Fibroblast of skin of back (primary cell): ENCODE measurements at places on chromosomes 13 and 19.
A peak's percentile ranks its signal among the peaks of the same experiment; 100 is the strongest.

GRCh38 chr13:87656306-87656705 lies 14.9 kb upstream of the SLITRK5 start:
- DNase-seq = no peak

- no peak for DNase-seq
Observed at GRCh38 chr13:103250071-103250470, 183.9 kb upstream of the SLC10A2 start.

DNA sequence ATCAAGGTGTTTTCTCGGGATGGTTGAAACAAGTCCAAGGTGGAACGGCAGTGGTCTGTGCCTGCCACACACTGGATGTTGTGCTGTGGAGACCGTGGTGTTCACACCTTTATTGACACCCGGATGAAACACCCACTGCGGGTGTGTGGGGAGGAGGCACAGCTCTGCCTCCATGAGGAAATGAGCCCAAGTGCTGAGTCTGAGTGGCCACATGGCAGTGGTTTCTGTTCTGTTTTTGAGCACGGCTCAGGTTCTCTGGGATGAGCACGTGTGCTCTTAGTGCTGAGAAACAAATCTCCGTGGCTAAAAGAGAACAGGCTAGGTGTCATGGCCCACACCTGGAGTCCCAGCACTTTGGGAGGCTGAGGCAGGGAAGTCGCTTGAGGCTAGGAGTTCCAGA lies 29.5 kb downstream of the UPF1 start:
- DNase-seq = no peak

DNA sequence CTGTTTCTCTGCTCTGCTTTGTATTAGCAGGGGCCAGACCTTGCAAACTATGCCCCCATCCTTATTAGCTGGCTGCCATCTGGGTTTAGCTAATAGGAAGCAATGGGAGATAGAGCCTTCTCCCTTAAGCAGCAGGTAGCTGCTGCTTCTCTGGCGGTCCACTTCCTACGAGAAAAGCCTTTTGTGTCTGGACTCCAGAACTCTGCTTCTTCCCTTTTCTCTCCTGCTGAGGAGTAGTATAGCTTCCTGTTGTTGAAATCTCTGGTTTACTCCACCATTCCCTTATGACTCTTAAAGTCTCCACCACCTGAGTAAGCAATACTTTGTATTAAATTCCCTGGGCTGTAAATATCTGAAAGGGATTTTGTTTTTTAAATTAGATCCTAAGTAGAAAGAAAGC lies 147.1 kb downstream of the DNAJC15 start:
- no peak for DNase-seq

- no peak for DNase-seq
Observed at GRCh38 chr19:48108997-48109782, 1.4 kb downstream of the PLA2G4C start.

DNA sequence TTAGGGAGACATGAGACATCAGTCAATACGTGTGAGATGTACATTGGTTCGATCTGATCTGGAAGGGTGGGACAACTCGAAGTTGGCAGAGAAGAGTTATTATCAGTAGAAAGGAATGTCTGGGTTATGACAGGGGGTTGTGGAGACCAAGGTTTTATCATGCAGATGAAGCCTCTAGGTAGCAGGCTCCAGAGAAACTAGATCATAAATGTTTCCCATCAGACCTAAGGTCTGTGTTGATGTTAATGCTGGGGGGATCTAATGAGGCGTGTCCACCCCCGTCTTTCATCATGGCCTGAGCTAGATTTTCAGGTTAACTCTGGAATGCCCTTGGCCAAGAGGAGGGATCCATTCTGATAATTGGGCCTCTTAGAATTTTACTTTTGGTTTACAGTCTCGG lies 187.0 kb upstream of the KL start:
- DNase-seq = no peak

DNA sequence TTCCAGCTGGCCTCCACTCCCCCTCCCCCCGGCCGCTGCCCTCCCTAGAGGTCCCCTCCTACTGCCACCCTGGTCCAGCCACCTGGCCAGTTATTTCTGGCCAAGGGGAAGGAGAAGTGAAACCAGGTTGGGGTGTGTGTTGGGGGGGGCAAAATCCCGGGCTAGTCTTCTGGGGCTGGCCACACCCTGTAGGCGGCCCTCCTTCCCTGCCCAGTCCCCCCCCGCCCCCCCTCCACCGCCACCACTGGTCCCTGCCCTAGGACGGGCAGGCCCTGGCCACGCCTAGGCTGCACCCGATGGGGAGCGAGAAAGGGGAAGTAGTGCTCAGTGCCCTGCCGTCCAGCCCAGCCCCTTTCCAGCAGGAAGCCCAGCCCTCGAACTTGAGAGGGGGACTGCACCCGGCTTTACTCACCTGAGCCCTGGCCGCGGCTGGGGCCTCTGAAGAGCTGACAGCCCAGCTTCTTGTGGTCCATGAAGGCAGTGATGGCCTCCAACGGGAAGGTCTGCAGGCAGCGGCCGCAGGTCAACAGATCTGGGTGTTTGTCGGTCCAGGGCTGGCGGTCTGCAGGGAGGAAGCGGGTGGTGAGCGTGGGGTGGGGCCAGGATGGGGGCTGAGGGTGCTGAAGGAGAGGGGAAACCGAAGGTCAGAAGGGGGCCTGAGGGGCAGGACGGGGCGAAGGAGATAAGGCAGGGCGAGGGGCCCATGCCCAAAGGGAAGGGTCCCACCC lies 813 bp downstream of the ZNF296 start:
- peak; percentile 33 for DNase-seq

DNA sequence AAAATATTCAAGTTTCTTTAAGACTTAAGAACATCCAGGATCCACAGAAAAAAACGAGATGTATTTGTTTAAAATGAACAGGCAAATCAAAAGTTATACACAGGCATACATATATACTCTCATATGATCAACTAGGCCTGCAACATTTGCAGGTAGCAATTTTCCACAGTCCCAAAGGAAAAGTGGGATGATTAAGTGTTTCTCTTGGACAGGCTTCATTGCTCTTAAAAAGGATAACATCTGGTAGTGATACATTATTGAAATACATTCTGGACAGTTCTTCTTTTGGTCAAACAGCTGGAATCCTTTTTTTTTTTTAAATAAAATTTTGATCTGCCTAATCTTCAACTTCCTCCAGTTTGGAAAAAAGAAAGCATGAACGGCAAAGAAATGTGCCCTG lies 114.8 kb upstream of the TDRD3 start:
- no peak for DNase-seq

- no peak for DNase-seq
Observed at GRCh38 chr13:32988608-32989289, 27.5 kb upstream of the KL start.

GRCh38 chr13:97752961-97753668 lies 200.4 kb upstream of the IPO5 start:
- DNase-seq = no peak

DNA sequence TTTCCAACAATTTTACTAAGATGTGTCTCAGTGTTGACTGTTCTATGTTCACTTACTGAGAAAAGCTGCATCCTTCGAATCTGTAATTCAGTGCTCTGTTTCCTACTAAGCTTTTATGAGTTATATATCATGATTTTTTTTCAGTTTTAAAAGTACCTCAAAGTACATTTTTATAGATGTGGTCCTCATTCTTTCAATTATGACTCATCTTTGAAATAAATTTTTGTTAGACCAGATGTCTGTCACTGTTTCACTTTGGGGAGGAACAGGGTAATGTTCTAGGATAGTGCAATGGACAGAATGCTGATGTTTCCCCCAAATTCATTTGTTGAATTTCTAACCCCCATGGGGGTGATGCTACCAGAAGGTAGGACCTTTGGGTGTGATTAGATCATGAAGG lies 74.8 kb downstream of the NALCN start:
- peak; percentile 43 for DNase-seq

GRCh38 chr13:29810145-29810742 lies 40.2 kb downstream of the UBL3 start:
- peak; percentile 33 for DNase-seq

- DNase-seq = no peak
Observed at GRCh38 chr19:34711890-34712289, 22.2 kb upstream of the ZNF181 start.

- peak; percentile 48 for DNase-seq
Observed at GRCh38 chr13:31072041-31072440, 89.7 kb downstream of the HSPH1 start.

DNA sequence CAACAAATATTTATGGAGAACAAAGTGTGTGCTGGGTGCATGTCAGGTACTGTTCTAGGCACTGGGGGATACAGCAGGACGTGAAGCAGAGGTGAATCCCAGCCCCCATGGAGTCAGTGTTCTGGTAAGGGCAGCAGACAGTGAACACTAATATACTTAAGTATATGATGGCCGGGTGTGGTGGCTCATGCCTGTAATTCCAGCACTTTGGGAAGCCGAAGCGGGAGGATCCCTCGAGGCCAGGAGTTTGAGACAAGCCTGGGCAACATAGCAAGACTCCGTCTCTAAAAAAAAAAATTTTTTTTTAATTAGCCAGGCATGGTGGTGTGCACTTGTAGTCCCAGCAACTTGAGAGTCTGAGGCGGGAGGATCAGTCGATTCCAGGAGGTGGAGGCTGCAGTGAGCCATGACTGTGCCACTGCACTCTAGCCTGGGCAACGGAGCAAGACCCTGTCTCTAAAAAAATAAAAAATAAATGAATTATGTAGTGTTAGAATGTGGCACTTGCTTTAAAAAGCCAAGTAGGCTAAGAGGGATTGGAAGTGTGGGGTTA lies 22.6 kb downstream of the CHST8 start:
- no peak for DNase-seq

DNA sequence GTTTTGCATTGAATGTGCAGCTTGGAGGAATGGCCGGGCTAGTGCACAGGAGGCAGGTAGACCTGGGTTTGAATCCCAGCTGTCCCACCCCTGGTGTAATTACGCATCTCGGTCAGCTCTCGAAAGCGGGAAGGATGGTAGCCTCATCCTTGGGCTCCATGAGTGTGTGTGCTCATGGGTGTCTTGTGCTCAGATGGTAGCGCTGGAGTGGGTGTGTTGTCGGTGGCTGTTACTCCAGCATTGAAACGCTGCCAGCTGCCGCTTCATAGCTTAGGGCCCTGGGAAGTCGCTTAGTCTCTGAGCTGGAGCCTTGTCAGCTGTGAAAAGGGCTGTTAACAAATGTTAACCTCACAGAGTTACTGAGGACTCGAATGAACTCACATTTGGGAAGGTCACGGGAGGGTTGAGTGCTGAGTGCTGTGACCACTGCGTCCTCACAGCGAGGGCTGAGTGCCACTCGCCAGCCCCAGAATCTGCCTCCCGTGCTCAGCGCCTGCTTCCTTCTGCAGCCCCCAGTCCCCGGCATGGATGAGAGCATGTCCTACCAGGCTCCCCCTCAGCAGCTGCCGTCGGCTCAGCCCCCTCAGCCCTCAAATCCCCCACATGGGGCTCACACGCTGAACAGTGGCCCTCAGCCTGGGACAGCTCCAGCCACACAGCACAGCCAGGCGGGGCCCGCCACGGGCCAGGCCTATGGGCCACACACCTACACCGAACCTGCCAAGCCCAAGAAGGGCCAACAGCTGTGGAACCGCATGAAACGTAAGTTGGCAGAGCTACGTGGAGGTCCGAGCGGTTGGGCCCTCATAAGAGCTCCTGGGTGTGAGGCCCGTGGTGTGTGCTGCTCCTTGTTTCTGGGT lies 5.2 kb downstream of the LENG8 start:
- no peak for DNase-seq

DNA sequence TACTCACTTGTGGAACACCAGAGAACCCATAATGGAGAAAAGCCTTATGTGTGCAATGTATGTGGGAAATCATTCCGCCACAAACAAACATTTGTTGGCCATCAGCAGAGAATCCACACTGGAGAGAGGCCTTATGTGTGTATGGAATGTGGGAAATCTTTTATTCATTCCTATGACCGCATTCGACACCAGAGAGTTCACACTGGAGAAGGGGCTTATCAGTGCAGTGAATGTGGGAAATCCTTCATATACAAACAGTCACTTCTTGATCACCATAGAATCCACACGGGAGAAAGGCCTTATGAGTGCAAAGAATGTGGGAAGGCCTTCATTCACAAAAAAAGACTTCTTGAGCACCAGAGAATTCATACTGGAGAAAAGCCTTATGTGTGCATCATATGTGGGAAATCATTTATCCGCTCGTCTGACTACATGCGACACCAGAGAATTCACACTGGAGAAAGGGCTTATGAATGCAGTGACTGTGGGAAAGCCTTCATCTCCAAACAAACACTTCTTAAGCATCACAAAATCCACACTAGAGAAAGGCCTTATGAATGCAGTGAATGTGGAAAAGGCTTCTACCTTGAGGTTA lies 10.9 kb downstream of the ZNF549 start:
- DNase-seq = peak; percentile 1

- no peak for DNase-seq
Observed at GRCh38 chr13:36998624-36999041, 507 bp downstream of the ALG5 start.

- no peak for DNase-seq
Observed at GRCh38 chr19:33688171-33688992, 66.6 kb downstream of the CHST8 start.

DNA sequence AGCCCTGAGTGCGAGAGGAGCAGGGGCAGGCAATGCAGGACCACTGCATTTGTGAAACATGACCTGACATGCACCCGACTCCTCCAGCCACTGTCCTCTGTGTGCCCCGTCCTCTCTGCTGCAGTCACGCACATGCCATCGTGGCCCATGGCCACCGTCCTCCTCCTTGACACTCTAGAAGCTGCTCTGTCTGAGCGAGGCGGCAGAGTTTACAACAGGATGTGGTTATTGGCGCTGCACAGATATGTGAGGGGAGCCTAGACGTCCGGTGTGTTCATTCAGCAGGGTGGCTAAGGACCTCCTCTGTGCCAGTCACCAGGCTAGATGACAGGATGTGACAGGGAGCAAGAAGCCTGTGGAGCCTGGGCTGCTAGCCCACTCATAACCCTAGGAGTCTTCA lies 277.8 kb downstream of the FOXO1 start:
- DNase-seq = peak; percentile 70

- DNase-seq = no peak
Observed at GRCh38 chr13:79647533-79647932, 166.6 kb downstream of the NDFIP2 start.

DNA sequence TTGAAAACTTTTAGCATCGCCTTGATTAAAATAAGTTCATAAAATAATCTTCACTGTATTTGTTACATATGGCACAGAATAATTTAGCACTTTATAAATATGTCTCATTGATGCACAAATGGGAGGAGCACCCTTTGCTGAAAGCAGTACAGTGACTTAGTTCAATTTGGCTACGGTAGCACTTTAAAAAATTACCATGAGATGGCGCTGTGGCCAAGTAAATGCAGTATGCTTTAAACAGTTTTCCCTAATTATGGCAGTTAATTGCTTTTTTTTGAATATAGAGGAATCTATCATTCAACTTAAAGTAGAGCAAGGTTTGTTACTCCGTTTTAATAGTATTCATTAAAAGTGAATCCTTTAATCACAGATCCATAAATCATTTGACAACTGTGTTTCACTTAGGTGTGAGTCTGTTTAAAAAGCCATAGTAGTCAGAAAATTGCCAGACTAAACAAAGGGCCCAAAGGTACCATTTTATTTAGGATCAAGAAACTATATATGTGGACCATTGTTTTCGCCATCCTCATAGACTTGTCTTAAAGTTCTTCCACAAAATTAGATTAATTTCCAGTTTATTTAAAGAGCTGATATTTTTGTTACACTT lies 34.7 kb upstream of the ESD start:
- peak; percentile 50 for DNase-seq
